ENCODE measurements at places on chromosomes 7 and 10.

DNA sequence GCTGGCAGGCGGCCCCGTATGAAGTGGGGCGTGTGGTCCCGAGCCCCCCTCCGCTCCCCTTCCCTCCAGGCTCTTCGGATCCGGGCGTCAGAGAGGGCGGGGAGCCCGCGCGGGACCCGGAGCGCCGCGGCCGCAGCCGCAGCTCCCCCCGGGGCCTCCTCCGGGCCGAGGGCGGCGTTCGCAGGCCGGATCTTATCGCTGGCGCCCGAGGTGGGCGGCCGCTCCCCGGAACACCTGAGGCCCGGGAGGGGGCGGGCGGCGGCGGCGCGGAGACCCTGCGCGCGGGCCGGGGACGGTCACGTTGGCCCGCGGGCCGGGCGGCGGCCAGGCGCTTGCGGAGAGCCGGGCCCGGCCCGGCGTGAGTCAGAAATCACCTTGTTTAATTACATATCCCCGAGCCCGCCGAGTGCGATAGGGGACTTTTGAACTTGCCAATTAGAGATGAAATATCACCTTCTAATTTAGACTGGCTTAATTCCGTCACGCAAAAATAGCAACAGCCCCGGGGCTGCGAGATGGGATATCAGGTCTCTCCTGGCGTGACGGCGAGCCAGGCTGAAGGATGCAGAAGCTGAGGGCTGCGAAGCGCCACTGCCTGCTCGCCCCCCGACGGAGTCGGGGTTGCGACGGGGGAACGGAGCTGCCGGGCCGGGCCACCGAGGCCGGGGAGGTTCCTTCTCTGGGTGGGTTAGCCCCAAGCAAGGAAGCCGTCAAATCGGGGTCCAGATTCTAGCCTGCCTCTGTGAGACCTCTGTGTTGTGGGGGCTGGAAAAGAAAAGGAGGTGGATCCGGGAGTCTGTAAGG, 43.4 kb downstream of the LDB3 start:
- peak; percentile 71 for DNase-seq

- no peak for DNase-seq
Measured at GRCh38 chr7:115009736-115010440, 88.0 kb downstream of the MDFIC start.

DNA sequence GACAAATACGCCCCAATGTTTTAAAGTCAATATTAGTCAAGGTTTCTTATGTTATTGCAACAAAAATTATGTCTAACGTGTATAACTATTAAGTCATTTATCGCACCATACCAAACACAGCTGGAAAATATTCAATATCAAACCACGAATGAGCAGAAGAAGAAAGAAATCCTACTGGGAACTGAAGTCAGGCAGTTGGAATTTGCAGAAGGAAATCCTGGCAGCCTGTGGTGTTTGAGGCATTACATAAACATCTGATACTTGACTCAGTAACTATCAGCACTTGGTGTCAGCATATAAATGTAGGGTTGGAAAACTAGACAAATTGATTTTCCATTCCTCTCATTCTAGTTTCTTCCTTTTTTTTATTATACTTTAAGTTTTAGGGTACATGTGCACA, 83.4 kb upstream of the NUPR2 start:
- no peak for DNase-seq

- DNase-seq: no peak
Measured at GRCh38 chr10:133186416-133187090, 26.5 kb downstream of the KNDC1 start.

- DNase-seq: no peak
Measured at GRCh38 chr7:17546189-17546588, 247.7 kb downstream of the AHR start.

GRCh38 chr7:104275900-104276299, 52.5 kb upstream of the LHFPL3 start:
- DNase-seq: no peak

DNA sequence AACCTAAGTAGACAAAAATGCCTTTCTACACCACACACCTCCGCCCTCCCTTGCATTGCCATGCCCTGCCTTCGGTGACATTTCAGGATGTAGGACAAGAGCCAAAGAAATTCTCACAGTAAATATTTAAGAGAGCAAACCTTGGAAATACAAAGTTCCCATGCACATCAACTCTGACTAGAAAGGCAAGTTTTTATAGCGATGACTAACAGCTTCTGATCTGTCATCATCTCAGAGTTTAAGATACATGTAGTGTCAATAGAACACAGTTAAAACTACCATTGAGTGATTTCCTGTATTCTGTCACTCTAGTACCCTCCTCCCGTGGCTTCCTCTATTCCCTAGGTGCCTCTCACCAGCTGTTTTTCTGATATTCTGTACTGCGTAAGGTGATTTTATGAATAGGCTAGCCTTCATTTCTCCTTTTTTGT, 20.7 kb downstream of the SLC16A9 start:
- DNase-seq: peak; percentile 33

- DNase-seq: peak; percentile 71
Measured at GRCh38 chr10:5944389-5945189, 32.8 kb downstream of the IL15RA start.
